ENCODE measurements at places on chromosomes 2 and 18.

- DNase-seq = no peak
These were observed 3.5 kb downstream of the NBEAL1 start for GRCh38 chr2:203018181-203018580.

GRCh38 chr18:7748251-7749007 lies 181.3 kb downstream of the PTPRM start:
- DNase-seq = no peak

DNA sequence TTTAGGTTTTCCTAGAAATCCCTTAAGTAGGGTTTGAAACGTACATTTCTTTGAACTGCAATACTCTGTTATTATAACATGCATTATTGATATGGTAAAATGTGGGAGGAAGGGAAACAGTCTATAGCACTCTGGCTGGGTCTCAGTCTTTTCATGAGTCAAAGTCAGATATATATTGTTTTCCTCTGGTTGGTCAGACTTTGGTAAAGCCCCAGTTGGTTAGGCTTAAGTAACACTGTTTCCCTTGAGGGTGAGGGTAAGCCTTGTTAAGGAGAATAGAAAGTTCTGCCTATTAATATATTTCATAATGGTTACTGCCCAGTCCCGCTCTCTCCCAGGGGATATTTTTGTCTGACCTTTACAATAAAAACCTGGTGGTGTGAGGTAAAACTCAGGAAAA lies 44.7 kb upstream of the TNP1 start:
- DNase-seq = no peak

GRCh38 chr2:107529146-107529545 lies 297.5 kb upstream of the RGPD4 start:
- no peak for DNase-seq

DNA sequence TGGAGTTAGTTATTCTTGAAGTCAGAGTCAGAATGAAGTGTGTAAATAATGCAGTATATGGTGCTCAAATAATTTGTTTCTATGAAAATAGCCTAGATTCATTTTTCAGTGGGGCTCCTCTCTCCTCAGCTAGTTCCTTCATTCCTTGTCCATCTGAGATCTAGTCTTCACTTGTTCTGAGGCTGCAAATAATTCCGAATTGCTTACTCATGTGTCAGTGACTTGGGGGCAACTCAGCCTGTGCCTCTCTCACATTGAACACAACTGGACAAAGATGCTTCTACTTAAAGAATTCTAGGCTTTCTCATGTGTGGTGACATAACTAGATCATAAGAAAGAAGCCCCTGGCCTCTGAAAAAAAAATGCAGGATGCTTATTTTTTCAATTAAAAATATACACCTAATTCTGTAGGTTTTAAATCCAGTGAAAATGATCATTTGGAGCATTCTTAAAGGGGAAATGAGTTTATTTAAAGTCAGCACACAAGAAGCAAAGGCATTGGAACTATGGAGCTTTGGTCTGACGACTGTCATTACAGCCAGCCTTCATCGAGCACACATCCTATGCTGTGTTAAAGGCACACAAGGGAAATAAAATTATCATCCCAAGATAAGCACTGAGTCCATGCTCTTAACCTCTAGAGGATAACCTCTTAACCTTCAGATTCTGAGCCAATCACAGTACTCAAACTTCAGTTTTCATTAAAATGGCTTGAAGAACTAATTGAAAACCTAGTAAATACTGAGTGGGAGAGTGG lies 24.8 kb upstream of the SCN7A start:
- no peak for DNase-seq

DNA sequence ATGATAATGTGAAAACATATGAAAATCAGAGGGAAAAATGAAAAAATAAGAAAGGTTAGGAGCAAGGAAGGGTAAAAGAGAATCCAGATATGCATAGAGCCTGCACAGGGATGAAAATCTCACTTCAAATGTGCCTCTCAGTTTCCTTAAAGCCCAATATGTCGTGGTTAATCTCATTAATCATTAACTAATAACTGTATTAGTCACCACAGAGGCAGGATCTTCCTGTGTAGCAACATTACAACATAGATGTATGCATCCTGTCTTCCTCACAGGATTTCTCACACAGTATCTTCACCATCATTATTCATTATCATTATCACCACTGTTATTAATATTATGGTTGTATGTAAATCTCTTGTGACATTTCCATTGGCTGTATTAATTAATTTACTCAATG lies 361.2 kb upstream of the SOX11 start:
- DNase-seq = no peak

DNA sequence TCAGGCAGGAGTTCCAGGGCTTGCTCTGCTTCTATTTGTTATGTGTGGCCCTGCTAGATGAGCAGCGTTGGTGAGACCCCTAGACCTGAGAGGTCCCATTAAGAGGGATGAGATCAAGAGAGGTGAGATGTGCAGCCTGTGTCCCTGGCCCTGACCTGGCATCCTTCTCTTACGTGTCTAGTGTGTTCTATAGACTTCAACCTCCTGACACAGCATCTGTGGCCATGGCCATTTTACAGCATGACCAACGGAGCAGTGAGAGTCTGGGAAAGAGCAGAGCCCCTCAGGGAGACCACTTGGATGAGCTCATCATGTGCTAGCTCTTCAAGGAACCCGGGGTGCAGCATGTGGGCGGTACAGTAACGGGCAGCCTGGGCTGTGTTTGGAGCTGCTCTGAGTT lies 32.7 kb upstream of the ASPRV1 start:
- DNase-seq = no peak

DNA sequence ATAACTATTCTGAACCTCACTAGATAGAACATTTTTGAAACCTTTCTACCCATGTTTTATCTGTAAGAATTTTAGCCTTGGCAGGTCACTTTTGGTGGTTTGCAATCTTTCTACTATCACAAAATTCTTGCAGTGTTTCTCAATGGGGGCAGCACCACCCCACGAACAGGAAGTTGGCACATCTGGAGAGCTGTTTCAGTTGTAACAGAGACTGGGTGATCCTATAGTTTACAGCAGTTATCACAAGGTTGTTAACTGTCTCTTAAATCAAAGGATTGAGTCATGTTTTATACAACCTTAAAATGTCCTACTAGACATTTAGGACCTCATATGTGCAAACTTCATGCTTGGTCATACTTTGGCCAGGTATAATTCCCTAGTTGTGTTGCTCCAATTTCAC lies 829.2 kb downstream of the ERBB4 start:
- DNase-seq = no peak

DNA sequence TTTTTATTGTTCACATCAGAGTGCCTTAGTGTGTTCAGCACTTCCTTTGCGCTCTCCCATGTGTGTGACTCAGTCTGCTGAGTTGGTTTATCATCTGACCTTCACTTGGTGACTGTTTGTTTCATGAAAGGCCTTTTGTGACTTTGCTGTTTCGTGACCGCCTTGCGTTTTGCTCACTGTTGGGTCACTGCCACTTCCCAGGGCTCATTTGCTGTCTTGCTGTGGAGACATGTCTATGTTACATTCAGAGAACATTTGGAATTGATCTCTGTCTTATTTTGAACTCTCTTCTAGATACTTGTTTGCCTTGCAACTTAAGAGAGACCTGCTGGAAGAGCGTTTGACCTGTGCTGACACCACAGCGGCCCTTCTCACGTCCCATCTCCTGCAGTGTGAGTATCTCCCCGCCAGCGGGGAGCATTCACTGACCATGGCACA lies 54.7 kb downstream of the FARP2 start:
- no peak for DNase-seq

DNA sequence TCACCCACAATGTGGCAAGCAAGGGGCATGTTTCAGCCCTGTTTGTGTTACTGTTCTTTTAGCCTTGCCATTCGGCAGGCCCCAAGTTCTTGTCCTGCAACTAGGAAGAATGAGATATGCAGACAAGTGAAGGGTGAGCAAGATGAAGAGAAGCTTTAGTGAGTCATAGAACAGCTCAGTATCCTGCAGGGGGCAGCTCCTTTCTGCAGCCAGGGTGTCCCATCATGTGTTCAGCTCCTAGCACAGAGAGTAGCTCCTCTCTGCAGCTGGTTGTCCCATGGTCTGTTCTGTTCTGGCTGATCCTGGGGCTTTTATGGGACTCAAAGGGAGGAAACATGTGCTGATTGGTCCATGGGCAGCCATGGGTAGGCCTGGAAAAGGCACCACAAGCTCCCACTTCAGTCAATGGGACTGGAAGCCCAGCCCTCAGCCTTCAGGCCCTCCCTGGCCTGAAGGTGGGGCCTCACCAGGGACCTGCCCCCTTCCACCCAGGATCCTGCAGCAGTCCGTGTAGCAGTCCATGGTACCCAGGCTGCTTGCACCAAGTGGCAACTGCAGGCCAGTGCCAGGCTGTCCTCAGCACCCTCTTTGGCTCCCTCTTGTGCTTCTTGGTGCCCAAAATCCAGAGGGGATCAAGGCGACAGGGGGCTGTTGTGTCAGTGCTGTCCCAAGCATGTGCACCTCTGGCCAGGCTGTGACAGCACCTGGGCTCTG lies 326.4 kb downstream of the NR4A2 start:
- DNase-seq = no peak

DNA sequence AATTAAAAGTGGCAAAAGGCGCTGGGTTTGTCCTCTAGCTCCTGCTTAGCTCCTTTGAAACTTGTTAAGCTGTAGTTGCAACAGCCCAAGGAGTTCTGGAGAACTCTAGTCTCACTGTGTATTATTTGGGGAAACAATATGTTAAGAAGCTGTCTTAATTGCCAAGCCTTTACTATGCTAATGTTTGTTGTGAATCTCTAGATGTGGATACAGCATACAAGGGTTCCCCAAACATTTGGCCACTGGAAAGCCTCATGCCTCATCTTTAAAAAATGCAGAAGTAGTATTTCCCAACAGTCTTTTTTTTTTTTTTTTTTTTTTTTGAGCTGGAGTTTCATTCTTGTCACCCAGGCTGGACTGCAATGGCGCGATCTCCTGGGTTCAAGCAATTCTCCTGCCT lies 236.7 kb downstream of the PRKCE start:
- DNase-seq = peak; percentile 4

GRCh38 chr2:30230497-30231211 lies 680 bp upstream of the LBH start:
- no peak for DNase-seq

- no peak for DNase-seq
These were observed 401.3 kb downstream of the KCNJ3 start for GRCh38 chr2:155099784-155100183.

GRCh38 chr2:85741211-85741832 lies 12.5 kb upstream of the ATOH8 start:
- no peak for DNase-seq

- no peak for DNase-seq
These were observed 170.7 kb downstream of the CYRIA start for GRCh38 chr2:16494836-16495508.

DNA sequence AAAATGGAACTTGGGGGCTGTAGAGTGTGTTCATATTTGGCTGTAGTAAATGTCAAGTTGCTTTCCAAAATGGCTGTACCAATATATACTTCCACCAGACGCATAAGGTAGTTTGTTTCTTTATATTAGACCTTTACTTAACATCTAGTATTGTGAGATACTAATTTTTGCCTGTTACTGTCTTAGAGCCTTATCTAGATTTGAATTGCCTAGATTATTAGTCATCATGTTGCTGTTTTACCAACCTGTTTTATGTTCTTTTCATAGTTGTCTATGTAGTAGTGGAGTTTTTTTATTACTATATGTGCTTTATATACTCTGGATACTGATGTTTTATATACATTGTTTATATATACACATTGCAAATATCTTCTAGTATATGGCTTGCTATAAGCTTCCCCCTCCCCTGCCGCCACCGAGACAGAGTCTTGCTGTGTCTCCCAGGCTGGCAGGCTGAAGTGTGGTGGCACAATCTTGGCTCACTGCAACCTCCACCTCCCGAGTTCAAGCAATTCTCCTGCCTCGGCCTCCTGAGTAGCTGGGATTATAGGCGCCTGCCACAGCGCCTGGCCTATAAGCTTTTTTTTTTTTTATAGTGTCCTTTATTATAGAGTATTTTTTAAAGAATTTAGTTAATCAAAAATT lies 18.9 kb downstream of the SLC39A10 start:
- no peak for DNase-seq

DNA sequence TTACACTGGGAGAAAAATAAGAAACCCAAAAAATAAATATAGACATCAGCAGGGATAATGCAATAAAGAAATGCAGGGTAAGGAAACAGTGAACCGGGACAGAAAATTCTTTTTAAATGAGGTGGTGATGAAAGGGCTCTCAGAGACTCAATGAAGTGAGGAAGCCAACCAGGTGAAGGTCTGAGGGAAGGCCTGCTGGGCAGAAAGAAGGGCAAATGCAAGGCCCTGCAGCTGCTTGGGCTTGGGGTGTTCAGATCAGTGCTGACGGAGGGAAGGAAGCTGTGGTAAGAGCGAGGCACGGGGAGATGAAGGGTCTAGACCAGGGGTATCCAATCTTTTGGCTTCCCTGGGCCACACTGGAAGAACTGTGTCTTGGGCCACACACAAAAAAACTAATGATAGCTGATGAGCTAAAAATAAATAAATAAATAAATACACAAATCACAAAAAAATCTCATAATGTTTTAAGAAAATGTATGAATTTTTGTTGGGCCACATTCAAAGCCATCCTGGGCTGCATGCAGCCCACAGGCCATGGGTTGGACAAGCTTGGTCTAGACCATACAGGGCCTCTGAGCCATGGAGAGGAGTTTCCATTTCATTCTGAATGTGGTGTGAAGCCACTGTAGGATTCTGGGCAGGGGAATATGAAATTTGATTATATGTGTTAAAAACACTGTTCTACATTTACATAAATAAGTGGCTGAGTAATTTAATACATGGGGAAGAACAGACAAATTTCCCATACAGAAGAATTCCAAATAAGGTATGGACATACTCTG lies 96.3 kb upstream of the DNMT3A start:
- DNase-seq = no peak

- DNase-seq = no peak
These were observed 72.8 kb downstream of the MEIS1 start for GRCh38 chr2:66507673-66508201.

GRCh38 chr2:241458687-241459086 lies 49.7 kb downstream of the STK25 start:
- no peak for DNase-seq

DNA sequence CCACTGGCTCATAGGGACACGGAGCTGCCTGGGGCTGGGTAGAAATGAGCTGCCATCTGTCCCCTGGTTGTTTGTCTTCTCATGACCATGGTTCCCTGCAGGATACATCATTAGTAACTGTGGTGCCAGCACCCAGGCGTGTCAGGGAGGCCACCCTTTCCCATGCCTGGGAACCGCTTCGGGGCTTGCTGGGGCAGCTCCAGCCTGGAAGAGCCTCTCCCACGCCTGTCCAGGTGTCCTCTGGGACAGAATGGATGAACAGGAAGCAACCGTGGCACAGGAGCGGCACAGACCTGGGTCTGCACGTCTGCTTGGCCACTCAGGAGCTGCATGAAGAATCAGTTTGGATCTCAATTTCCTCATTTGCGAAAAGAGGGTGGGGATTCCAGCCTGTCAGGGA lies 34.8 kb downstream of the SDC1 start:
- DNase-seq = no peak

DNA sequence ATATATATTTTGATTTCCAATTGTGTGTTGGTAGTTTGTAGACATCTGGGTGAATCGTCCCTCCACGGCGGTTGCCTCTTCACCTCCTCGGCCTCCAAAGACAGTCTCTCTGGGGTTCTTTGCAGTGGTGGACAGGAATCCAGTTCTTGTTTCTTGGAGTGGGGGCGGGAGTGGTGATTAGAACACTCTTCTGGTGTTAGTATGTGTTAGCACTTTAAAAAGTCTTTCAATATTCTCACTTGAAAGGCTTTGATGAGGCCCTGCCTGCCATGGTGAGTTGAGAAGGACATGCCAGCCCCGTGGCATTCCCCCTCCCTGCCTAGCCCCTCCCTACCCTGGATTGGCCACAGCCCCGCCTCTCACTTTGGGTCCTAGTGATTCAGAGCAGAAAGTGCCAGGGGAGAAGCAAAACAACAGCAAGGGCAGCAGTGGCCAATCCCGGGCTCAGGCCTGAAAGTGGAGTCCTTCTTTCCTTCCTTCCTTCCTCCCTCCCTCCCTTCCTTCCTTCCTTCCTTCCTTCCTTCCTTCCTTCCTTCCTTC lies 316.8 kb upstream of the HS6ST1 start:
- no peak for DNase-seq

Measured in RPMI8226 (cell line).